T-helper 1 cell (primary cell): ENCODE measurements at places on chromosomes 2 and 18.

DNA sequence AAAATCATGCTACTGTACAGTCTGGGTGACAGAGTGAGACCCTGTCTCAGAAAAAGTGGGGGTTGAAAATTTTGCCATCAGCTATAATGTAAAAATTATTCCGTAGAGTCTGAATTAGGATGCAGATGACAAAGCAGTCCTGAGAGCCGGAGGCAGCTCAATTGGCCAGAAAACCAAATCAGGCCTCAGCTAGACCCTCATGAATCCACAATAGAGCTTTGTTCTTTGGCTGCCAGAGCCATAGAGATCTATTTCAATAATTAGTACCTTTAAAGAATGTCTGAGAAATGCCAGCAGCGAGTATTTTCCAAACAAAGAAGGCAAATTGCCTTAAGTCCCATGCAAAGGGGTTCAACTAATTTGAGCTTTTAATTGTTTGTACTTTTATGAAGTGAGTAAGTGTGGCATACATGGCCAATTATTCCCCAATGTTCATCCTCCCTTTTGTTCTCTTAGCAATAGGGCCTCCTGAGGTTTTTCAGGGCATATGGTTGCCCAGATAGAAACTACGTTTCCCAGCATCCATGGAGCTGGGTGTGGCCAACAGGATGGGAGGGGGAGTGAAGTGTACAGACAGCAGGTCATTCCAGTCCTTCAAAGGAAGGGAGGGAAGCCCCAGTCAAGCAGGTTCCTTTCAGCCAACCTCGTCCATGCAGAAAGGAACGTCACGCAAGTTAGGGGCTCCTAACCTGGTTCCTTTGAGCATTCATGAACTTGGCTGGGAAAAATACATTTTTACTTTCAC is 211.3 kb upstream of the APCDD1 start:
- DNase-seq: no peak

DNA sequence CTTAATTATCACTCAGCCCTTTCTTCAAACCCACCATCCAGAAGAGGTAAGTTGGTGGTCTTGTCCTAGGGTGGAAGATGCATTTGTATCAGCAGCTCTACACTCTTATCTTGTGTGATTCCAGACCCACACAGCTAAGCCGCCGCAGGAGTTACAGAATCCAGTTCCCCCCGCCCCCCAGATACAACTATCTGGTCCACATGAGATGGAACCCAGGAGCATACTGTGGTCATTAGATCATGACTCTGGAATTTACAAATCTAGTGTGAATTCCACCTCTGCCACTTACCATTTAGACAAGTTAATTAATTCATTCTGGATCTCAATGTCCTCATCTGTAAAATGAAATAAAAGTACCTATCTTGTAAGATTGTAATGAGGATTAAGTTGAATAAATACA is 486.4 kb downstream of the BCL11A start:
- DNase-seq: no peak

- DNase-seq: peak; percentile 6
Observed at GRCh38 chr2:240570531-240571313, 2.4 kb downstream of the RNPEPL1 start.

DNA sequence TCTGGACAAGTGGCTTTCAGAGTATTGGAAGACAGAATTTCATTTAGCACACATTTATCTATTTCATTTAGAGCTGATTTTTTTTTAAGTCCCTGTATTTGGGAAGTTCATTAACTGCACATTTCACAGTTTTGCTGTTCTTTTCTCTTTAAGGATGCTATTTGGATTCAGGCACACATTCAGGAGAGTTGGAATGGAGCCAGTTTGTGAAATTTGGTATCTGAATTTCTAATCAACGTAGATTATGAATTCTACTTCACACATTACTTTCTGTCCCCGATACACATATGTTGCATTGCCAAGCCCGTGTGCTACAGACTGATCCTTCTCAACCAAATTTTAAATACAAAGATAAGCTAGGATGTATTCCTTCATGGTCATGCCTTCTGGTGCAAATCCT is 503.9 kb downstream of the IRS1 start:
- no peak for DNase-seq

DNA sequence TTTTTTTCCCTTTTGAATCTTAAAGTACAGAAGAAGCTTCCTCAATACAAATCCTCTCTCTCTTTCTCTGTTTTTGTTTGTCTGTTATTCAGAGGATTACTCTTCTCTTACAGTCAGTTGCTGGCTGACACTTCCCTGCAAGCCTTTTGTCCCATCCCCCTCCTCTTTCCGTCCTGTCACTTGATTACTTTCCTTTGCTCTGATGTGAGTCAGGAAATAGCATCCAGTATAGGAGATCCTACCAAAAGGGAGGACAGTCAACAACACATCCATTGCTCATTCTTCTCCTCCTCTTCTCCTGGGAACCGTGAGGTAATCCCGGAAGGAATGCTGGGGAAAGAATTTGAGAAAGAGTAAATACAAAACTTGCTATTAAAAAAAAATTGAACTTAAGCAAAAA is 79.3 kb upstream of the SCN7A start:
- no peak for DNase-seq

GRCh38 chr2:152098496-152099366 is at the start of gene CACNB4:
TSS of gene CACNB4 (minus strand) at chr2:152099044.
- no peak for DNase-seq

- DNase-seq: no peak
Observed at GRCh38 chr2:159066541-159067156, 98.2 kb downstream of the TANC1 start.

DNA sequence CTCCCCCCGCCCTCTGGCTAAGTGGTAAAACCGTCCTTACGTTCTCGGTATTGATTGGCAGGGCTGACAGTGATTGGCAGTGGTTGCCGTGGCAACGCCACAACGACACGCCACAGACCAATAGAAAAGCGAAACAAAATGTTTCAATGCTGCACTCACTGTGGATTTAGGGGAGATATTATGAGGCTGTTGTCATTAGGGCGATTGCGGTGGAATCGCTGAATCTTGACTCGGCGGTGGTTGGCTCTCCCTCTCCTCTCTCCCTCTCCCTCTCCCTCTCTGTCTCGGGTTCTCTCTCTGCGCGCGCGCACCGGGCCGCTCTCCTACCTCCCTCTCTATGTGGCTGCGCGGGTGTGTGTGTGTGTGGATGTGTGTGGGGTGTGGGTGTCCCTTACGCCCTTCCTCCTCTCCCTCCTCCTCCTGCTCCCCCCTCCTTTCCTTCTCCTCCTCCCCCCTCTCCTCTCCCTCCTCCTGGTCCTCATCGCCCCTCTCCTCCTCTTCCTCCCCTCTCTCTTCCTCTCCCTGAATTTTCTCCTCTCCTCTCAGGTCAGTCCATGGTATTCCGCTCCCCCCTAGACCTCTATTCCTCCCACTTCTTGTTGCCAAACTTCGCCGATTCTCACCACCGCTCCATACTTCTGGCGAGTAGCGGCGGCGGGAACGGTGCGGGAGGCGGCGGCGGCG is at the start of gene SIX3:
TSS of gene SIX3 (plus strand) at position 152 of the 684 bp plus-strand sequence. CDS start at position 555, 403 bp downstream.
- DNase-seq: no peak
